Activated T-cell treated with anti-CD3 and anti-CD28 coated beads, Interleukin-2, amount 50 U/mL, for 72 hours (primary cell): ENCODE measurements at places on chromosomes 5 and 9.

- DNase-seq, result peak; percentile 63
Measured at GRCh38 chr5:134070725-134071613, 43.5 kb upstream of the TCF7 start.

GRCh38 chr9:112894699-112895098 lies 4.0 kb upstream of the SLC46A2 start:
- no peak for DNase-seq

GRCh38 chr9:37678789-37679273 lies 28.1 kb downstream of the FRMPD1 start:
- peak; percentile 1 for DNase-seq

DNA sequence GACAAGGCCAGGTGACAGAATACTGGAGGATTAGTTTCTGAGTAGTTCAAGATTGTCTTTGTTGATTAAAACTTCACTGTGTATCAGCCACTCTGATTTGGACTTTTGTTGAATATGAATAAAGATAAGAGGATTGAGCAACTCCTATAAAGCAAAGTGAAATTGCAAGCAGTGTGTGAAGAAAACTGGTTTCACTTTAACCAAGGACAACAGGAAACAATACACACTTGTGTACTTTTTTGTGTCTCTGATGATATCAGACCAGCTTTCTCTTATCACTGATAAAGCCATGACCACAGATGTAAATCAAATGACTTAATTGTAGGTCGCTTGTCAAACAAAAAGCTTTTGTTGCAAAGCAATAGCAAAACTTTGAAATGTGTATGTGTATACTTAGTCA lies 268.6 kb downstream of the FER start:
- no peak for DNase-seq

DNA sequence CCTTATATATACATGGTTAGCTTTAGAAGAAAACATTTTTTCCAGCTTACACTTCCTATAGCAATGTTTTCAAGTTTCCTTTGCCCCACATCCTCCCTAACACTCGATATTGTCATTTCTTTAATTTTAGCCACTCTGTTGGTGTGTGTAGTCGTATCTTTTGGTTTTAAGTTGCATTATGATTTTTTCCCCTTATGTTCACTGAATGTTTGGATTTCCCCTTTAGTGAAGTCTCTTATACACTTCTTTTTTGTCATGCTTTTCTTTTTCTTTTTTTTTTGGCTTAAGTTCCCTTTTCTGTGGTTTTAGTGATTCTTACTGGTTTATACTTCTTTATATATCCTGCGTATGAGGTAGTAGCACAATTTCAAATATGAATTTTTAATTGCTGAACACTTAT lies 58.8 kb downstream of the KDM4C start:
- no peak for DNase-seq

DNA sequence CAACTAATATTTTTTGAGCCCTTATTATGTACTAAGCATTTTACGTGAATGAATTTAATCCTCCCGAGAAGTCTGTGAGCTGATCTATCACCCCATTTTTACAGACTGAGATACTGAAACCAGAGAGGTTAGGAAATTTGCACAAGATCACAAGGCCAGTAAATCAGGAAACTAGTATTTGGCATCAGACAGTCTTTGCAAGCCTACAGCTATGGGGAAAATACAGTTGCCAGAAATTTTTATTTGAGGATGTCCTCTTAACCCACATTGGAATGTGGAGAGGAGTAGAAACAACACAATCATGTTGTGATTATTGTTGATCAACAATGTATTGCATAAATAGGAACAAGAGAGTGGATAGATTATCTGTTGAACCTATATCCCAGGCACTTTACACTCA lies 2.3 kb upstream of the SLC46A2 start:
- DNase-seq, result no peak

GRCh38 chr5:84603568-84604185 lies 219.0 kb upstream of the EDIL3 start:
- no peak for DNase-seq

GRCh38 chr5:67350618-67351201 lies 154.1 kb upstream of the CD180 start:
- DNase-seq, result no peak

DNA sequence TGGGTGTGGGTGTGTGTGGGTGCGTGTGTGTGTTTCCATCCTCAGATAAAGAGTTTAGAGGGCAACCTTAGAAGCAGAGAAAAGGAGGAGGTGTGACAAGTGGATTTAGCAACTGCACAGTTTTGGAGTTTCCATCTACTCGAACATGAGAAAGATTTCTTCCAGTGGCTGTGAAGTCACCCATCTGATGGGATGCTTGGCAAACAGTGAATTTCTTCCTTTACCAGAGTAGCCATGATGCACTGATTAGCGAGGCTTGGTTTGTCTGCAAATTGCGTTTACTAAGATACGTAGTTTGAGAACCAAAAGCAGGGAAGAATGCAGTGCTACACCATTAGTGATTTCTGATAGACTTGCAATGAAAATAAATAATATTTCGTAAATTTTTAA lies 791 bp upstream of the STARD4 start:
- DNase-seq, result no peak

- DNase-seq, result no peak
Measured at GRCh38 chr9:80899208-80899607, 790.1 kb downstream of the TLE1 start.

- no peak for DNase-seq
Measured at GRCh38 chr5:159902444-159903121, 13.7 kb upstream of the ADRA1B start.

- no peak for DNase-seq
Measured at GRCh38 chr5:77924081-77924480, 147.9 kb upstream of the TBCA start.

DNA sequence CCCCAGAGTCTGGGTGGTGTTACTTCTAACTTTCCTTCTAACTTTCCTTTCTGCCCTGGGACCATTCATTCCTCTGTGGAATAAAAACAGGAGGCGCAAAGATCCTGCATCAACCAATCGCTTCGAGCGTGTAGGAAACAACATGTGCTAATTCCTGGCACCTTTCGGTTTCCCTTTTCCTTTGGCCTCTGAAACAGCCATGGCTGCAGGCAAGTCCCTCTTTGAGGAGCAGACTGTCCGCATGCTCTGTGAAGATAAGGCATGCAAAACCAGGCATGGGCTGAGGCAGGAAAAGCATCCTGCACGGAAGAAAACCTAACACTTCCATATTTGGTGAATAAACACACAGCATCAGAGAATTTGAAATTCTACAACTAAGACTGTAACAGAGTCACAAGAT lies 128.3 kb downstream of the HSD17B3 start:
- DNase-seq, result no peak

DNA sequence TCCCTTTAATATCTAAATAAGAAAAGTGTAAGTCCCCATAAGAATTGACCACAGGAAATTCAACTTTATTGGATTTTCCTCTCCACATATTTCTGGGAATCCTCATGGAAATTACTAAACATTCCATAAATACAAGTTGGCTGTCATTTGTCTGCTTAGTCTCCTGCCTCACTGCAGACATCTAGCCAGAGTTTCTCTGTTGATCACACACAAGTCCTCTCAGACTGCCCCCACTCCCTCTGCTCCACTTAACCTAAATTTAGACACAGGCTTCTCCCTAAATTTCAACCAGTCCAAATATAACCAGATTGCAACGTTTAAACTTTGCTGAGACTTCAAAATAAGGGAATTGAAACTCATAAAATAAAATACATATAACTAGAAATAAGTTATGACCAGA lies 982.1 kb downstream of the DTWD2 start:
- DNase-seq, result no peak

DNA sequence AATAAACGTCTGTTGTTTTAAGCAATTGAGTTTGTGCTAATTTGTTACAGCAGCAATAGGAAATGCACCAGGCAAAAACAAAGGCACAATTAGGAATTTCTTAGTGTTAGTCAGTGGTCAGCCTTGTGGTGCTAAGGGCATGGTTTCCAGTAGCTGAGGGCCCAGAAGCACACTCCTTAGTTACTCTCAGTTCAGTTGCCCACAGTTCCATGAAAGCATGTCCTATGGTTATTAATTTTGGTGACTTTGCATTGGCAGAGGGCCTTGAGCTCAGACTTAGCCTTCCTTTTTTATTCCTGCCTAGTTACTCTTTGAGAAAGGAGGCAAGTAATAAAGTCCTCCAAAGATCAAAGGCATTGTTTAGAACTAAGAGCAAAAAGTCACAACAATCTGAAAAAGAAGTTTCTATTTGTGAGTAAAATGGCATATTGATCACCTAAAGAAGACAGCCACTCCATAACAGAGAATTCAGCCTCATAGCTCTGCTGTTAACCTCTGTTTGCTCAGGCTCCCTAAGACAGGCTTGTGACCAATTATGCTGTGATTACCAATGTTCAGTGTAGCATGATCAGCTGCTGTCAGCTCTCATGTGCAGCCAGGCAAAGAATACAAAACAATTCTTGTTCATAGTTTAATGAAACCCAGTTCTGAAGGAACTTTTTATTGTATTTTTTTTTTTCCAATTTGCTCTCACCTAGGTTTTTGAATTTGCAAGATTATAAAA lies 57.0 kb upstream of the MROH2B start:
- no peak for DNase-seq

DNA sequence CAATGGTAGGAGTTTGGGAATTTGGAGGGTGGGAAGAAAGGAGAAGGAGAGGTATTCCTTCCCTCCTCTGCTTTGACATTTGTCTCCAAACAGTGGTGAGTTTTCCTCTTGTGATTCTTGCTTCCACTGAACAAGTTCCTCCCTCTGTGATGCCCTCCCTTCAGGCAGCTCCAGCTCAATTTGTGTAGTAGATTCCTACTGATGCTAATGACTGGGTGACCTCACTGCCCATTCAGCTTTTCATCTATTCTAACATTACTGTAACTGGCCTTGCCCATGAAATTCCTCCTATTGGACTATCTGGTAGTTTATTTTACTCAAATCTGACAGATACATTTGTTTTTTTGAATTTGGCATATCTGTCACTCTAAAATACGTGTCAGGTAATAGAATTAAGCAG lies 121.4 kb downstream of the NFIB start:
- no peak for DNase-seq

DNA sequence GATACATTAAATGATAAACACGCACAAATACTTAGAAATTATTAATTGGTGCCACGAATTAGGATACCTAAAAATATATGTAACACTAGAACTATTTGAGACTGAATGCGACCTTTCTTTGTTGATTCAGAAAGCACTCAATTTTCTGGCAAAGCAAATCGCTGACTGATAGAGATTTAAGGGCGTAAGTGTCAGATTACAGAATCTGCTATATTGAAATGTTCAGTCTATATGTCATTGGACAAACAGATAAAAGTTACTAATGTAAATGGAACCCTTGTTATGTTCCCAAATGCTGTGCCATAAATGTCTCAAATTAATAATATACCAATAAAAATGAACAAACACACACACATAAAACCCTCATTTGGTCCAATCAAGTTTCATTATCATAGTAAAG lies 137.9 kb downstream of the MPDZ start:
- no peak for DNase-seq

DNA sequence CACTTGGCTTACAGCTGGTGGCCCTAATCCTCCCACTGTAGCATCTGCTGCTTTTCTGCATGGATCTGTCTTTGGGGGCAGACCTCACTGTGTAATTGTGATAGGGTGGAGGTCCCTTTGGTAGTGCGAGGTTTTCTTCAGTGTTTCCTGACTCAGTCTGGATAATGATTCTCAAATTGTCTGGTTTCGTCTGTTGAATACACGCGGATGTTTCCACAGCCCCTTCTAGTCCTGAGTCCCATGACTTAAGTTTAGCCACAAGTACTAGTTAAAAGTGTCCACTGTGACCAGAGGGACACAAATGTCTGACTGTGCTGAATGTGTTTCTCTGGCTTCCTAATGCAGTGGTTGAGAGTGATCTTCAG lies 70.5 kb downstream of the LMNB1 start:
- DNase-seq, result no peak

GRCh38 chr9:21550392-21550791 lies 68.3 kb upstream of the IFNE start:
- DNase-seq, result no peak

DNA sequence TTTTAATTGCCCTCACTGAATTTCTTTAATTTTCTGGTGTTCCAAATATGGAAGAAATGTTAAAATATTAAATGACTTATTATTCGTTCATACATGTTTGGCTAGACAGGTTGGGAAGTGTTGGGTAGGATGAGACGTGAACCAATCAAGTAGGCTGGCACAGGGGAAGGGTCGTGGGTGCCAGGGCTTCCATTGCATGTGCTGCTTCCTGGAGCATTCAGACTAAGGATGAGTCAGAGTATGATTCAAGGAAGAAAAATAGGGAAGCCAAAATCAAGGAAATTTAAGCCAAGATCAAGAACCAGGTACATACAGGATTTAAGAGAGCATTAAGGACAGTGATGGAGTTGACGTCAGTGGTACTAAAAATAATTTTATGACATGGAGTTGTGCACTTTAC lies 2068.0 kb downstream of the MAT2B start:
- no peak for DNase-seq

GRCh38 chr9:5364294-5365024 lies 24.8 kb upstream of the RLN1 start:
- no peak for DNase-seq

GRCh38 chr5:138955013-138955660 lies 80.0 kb upstream of the LRRTM2 start:
- DNase-seq, result no peak

DNA sequence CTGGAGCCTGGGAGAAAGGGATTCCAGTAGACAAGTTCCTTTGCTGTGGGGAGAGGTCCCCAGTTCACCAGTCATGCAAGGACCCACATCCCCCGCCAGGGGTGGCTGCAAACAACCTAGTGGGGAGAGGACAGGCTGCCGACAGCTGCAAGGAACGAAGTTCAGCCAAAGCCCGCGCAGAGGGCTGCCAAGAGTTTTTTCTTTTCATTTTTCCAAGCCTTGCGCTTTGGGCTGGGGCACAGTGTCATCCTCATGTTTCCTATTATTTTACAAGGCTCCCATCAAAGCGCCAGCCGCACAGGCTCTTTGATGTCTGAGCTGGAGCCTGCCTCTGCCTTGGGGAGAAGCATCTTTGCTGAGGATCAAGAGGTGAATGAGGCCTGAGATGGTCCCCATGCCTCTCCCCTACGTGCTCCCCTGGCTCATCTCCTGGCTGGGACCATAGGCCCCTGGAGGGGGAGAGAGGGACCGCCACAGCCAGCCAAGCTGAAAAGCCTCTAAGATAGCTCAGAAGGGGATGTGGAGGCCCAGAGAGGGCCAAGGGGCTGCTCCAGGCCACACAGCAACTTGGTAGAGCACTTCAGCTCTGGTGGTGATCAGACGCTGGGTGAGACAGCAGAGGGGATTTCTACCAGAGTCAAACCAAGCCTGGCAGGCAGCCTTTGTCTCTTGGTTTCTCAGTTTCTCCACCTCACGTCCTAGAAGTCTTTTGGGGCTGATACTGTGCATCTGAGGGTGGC lies 50.4 kb upstream of the SYNPO start:
- DNase-seq, result peak; percentile 3

GRCh38 chr5:132259069-132259851 lies 1.8 kb downstream of the PDLIM4 start:
- DNase-seq, result no peak

GRCh38 chr5:61993295-61993927 lies 312.6 kb upstream of the KIF2A start:
- no peak for DNase-seq

DNA sequence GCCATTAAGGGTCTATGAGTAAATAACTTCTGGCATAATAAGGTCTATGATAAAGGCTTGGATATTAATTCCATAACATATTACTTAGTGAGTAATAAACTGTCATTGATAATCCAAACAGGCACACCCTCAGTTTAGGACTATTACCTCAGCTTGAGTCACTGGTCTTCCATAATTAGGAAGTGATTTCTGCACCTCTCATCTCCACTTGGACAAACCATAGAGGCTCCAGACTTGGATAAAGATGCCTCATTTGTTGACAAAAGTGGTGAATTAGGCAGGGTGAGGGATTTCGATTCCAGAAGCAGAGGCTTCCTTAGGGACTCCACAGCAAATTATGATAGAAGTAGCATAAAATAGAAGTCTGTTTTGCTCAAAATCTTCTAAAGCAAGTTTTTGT lies 127.5 kb upstream of the MTAP start:
- no peak for DNase-seq
